Activated CD4-positive, alpha-beta memory T cell treated with anti-CD3 and anti-CD28 coated beads, Interleukin-2, amount 10 ng/mL, durations not matched to agents 7 days and 5 days (primary cell): ENCODE measurements at places on chromosomes 7 and 10.

DNA sequence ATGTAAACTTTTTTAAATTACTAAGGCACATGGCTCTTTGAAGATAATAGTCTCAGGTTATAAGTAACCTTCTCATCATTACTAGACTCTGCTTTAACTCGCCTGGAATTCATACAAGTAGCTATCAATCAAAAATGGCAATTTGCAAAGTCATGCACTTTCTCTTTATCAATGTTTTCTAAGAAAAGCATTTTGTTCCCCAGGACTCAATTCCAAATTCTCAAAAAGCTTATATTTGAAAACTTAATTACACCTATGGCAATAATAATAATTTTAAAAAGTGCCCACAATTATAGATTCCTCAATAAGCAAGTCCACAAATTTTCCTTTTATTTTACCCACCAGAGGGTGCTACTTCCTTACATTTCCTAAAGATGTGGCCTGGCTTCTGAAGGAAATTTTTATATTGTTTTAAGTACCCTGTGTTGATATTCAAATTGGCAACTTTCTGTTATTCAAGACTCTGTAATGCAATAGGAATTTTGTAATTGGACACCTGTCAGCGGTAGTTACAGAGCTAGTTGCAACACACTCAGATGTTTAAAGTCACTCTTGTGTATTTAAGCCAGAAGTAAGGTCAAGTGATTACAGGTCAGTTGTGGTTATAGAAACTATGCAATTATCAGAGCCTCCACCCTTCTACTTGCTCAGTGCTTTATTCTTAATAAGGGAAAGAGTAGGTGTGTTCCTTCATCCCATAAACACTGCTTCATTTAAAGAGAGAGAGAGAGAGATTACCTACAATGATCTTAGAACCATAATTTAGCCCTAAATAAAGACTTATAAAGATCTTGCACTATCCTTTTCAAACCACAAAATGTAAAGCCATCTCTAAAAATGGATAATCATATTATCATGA, 47.1 kb upstream of the HYAL4 start:
- no peak for DNase-seq

DNA sequence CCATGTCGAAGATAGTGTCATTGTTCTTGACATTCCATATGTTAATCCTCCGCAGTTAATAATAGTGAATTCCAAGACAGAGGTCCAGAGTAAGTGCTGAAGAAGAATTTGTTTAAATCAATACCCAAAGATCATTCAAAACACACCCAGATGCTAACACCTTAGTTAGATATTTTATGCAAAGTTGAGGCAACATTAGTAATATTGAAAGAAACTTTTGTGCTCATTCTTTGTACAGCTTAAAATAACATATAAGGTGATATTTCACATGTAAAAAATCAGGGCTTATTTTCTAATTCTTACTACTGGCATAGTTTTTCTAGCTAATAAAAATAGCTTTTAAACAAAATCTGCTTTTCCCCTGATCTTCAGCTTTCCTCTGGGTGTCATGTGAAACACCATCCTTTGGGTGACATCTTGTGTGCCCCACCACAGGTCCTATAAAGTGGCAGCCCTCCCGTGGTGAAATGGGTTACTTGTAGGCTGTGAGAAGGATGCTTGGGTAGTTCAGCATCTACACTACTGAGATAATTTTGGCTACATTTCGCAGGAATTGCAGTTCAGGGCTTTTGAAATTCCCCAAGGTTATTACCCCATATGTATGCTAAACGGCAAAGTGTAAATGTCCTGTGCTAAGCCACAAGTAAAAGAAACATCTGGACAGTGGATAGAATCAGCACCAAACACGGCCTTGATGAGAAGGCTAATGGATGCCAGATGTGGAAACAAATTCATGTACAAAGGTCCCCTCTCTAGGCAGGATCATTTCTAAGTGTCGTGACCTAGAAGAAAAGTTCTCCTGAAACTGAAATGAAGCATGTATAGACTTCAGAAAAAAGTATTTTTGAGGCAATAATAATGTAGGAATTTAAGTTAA, 105.4 kb downstream of the GRM3 start:
- DNase-seq: no peak

GRCh38 chr10:5413012-5413938, 918 bp downstream of the NET1 start:
- DNase-seq: no peak

- no peak for DNase-seq
These were observed 94.9 kb downstream of the GFRA1 start for GRCh38 chr10:116178086-116178605.

GRCh38 chr7:94286111-94286510, 108.6 kb upstream of the COL1A2 start:
- DNase-seq: no peak

- peak; percentile 61 for DNase-seq
These were observed 864 bp downstream of the CDCA7L start for GRCh38 chr7:21944616-21945453.

DNA sequence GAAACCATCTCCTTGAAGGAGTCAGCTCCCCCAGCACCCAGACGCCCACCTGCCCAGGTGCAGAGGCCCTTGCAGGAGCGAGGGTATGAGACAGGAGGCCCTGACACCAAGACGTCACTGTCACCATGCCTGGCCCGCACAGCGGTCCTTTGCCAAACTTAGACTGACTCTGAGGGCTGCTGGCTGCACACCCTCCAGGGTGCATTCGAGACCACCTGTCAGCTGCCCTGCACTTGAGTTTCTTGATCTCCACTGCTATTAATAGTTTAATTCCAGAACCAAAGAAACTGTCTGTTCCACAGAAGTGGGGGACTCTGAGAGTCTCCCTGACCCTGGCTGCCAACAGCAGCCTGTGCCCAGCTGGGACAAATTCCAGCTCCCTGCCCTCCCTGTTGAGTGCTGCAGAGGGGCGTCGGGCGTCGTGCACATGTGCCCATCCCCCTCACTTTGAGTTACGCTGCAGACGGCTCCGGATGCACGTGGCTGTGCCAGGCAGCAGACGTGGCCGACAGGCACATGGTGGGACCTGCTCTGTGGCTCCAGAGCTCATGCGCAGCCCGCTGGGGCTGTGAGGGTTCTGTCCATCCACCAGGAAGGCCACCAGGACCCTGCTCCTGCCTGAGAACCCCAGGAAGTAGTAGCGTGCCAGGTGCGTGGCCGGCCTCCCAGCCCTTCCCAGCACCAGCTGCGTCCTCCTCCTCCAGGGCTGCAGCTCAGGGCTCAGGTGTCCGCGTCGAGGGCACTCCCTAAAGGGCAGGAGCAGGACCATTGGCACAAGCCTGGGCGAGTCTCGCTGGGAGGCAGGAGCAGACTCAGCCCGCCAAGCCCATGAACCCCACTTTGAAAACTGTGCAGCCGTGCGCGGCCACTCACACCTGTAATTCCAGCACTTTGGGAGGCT, 24.8 kb downstream of the ELFN1 start:
- no peak for DNase-seq

DNA sequence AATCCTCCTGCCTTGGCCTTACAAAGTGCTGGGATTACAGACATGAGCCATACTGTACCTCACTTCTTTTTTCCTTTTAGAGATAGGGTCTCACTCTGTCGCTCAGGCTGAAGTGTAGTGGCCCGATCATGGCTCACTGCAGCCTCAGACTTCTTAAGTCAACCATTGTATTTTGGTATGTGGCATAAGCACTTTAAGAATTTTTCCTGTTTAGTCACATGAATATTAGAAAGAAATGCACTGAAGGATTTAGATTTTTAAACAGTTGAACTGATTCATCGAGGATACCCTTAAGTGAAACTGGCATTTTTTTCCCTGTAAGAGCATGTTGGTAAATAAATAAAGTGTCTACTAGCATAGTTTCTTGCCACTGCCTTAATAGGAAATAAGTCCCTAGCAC, 319.3 kb upstream of the CACNA2D1 start:
- DNase-seq: no peak

GRCh38 chr10:72904806-72905205, 11.3 kb downstream of the OIT3 start:
- no peak for DNase-seq

- no peak for DNase-seq
These were observed 374.9 kb upstream of the CELF2 start for GRCh38 chr10:10642751-10643150.

- DNase-seq: peak; percentile 82
These were observed 28.5 kb downstream of the RET start for GRCh38 chr10:43105102-43105955.

GRCh38 chr10:103854686-103855391, 537 bp downstream of the SH3PXD2A start:
- DNase-seq: peak; percentile 29

DNA sequence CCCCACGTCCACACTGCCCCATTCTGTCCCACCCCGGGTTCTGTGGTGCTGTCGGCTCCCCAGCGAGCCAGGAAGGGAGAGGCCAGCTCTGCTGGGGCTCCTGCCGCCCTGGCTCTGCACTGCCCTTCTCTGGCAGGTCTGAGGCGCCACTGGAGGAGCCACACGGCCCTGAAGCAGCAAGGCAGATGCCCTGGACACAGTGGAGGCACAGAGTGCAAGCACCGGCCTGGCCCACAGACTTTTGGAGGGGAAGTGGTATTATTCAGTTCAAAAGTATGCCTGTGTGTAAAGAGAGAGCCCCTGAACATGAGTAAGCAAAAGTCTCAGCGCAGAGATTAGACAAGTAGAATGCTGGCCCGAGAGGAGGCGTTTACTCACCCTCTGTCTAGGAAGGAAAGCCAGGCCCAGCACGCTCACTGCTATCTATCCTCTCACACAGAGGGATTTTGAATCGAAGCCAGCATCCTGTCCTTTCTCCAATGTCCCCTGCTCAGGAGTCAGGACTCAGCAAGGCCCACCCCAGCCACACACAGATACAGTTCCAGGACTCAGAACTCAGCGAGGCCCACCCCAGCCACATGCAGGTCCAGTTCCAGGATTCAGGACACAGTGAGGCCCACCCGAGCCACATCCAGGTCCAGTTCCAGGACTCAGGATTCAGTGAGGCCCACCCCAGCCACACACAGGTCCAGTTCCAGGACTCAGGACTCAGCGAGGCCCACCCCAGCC, 115.0 kb downstream of the EGFR start:
- no peak for DNase-seq

- DNase-seq: no peak
These were observed 14.3 kb downstream of the ZMIZ2 start for GRCh38 chr7:44762726-44763522.

- DNase-seq: no peak
These were observed 18.0 kb upstream of the FGL2 start for GRCh38 chr7:77217474-77218185.

DNA sequence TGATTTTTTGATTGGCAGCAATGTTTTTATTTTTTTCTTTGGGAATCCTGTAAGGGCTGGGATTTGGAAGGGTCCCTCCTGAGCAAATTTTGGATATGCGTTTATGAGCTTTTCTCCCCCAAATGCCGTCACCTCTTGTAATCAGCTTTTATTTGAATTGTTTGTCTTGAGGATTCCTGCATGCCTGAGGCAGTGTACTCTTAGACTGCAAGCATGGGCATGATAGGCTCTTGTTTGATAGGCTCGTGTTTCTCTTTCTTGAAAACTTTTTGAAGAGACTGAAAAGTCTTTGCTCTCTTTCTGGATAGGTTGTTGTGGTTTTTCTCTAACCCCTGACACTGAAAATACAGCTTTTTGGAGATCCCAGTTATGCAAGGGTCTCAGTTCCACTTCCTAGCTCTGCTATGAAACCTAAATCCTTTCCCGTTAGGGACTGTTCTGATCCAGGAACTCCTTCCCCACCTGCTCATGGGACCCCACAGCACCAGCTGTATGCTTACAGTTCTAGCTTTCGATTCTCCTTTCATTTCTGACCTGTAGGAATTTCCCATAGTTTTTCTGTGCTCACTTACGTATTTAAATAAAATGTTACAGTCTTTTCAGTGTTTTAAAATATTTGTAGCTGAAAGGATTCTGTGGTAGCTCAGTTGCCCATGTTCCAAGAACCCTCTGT, 17.2 kb downstream of the TSPAN13 start:
- no peak for DNase-seq

- no peak for DNase-seq
These were observed 4.6 kb upstream of the TWIST1 start for GRCh38 chr7:19121977-19122588.

DNA sequence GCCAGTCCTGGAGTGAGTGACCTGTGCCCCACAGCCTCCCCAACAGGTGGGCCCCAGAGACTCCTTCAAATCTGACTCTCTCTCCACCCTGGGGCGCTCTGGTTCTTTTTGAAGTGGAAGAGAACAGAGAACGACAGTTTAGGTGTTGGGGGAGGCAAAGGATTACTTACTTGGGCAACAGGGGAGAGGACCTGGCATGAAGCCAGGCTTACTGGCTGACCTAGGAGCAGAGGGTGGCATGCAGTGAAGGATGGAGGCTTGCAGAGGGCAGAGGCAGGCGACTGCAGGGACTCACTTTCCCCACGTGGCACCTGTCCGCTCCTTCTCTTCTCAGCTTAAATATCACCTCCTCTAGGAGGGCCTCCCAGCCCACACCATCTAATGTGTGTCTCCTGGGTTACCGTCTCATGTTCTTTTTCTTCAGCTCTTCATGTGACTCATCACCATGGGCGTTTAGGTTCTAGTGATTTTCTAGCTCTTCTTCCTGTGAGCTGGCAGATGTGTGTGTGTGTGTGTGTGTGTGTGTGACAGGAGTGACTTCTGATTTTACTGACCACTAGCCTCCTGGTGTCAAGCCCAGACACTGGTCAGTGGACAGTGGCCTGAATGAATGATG, 15.5 kb downstream of the LZTS2 start:
- no peak for DNase-seq

DNA sequence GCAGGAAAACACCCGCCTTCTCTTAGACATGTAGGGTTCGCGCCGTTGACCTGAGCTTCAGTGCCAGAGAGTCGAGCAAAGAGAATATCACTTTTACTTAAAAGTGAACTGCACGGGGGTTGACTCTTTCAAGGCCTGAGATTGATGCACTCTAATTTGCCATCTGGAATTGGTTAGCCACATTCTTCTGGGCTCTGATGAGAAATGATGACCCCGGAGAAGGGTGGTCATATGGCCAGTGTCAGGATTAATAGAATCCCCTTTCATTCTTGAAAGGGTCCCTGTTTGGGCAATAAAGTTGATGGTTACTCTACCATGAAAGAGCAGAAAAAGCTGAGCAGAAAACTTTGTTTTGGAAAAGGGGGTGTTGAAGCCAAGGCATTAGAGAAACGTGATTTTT, 31.2 kb downstream of the GRK5 start:
- DNase-seq: no peak

- DNase-seq: no peak
These were observed 31.6 kb upstream of the ZNF746 start for GRCh38 chr7:149529136-149529718.

DNA sequence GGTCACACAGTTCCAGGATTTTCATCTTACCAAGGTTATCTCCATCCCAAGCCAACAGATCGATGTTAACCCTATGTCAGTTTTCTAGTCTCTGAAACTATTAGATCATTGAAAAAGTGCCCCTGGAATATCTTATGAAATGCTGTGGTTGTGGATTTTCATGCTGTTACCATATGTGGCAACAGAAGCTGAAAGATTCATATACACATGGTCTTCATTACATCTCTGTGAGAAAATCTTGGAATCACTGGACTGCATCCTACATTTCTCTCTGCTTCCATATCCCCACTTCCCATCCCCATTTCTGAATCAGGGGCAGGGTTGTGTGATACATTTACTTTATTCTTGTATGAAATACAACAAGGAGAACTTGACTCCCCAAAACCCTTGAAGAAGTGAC, 146.1 kb downstream of the SLC16A9 start:
- DNase-seq: no peak

- no peak for DNase-seq
These were observed 59.9 kb upstream of the COBL start for GRCh38 chr7:51376420-51377092.
